ENCODE measurements at places on chromosomes 4 and X.

DNA sequence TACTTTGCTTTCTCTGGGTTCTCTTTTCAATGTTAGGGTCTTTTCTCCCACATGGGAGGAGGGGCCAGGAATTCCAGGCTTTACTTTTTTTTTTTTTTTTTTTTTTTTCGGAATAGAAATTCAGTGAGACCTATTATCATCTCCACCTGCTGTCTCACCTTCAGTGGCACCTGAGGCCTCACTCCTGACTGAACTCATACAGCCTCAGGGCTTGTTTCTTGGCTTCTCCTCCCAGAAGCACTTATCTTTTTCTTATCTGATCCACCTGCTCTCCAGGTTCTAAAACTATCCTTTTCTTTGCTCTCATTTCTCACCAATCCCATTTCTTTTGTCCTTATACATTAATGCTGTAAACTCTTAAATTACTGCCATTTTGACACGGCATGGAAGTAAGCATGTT, 117.3 kb upstream of the PPP3CA start:
- DNase-seq = no peak

DNA sequence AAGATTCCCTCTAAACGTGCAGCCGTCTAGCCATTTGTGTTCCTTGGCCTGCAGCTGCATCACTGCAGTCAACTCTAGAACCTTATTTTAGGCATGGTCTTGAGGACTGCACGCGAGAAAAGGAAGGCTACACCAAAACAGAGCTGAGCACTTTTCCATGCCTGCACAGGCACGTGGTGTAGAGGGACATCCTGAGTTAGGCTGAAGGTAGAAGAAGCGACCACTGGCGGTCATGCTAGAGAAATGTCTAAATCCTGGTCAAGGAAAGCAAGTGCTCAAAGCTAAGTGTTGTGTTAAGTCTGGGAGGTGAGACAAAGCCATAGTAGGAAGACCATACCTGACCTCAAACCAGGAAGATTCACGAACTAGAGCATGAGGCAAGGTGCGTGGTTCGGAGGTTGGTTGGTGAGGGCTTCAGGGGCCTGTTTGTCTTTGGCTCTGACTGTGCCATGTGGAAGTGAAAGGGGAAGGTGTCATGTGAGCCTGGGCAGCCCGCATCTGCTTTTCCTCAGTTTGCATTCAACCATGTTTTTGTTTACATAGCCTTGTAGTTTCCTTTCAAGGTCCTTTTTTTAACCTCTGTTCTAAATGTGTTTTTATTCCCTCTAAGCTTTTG, 203.8 kb downstream of the AASDH start:
- DNase-seq = no peak

DNA sequence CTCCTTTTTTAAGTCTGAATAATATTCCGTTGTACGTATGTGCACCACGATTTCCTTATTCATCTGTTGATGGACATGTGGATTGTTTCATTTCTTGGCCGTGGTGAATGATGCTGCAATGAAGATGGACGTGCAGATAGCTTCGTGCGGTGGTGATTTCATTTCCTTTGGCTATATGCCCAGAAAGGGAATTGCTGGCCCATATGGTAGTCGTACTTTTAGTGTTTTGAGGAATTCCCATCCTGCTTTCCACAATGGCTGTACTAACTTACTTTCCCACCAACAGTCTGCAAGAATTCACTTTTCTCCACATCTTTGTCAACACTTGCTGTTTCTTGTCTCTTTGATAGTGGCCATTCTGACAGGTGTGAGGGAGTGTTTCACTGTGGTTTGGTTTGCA, 12.8 kb downstream of the ZFP42 start:
- peak; percentile 89 for DNase-seq

GRCh38 chr4:41104155-41104554, 110.2 kb downstream of the APBB2 start:
- DNase-seq = no peak

DNA sequence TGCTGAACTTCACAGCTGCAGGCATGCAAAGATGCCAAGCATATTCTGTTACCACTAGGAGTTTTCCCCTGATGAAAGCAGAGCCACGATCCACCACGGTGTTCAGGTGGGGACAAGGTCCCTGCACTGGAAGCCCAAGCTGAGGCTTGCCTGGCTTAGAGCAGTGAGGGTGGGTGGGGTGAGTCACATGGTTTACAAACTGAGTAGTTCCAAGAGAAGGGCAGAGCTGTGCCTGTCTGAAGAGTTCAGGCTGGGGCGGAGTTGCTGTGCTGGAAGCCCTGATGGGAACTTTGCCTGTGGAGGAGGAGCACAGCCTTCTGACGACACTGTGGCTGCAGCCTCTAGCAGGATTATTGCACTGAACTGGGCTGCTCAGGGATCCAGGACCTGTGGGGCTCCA, 45.5 kb downstream of the FAM9B start:
- peak; percentile 46 for DNase-seq

DNA sequence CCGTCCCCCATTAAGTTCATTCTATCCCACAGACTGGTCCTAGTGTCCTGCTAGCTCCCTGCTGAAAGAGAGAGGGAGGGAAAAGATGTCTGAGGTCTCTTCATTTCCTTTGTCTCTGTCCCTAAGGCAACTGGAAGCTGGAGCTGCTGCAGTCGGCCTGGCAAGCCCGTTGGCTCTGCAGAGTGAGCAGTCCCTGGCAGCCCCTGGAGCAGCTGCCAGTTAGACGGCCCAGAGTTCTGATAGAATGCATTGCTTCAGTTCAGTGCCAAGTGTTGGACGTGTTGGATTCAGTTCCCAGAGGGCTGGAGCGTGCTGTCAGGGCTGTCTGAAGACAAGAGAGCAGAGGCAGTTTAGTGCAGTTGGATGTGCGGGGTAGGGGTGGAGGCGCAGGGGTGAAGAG, 975 bp downstream of the KCNE5 start:
- no peak for DNase-seq
